NCI-H2171 (cell line): ENCODE measurements at places on chromosomes 1 and 21.

- DNase-seq = no peak
Measured at GRCh38 chr1:167544447-167545093, 9.0 kb downstream of the CREG1 start.

DNA sequence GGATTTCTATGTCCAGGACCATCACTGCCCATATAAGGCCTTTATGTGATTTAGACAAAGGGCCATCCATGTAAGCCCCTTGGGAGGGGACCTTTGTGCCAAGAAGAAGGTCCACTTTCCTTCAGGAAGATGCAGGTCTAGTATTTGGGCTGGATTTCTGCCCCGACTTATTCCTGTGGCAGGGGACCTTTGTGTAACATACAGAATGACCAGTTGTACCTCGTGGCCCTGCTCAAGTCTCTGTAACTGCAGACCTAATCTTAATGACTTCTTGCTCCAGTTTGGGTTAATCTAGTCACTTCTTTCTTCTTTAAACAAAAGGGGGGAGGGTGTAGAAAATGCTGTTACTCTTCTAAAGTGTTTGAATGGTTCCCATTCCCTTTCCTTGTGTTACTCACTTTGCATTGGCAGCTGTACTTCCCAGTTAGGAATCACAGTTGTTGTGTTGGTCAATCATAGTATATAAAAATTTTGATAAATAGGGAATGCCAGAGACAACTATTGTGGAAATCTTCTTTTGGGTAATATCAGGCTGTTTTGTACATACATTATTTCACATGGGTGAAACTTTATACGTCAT, 54.2 kb downstream of the MIGA1 start:
- no peak for DNase-seq

GRCh38 chr1:175338387-175339135, 146.0 kb upstream of the KIAA0040 start:
- no peak for DNase-seq

DNA sequence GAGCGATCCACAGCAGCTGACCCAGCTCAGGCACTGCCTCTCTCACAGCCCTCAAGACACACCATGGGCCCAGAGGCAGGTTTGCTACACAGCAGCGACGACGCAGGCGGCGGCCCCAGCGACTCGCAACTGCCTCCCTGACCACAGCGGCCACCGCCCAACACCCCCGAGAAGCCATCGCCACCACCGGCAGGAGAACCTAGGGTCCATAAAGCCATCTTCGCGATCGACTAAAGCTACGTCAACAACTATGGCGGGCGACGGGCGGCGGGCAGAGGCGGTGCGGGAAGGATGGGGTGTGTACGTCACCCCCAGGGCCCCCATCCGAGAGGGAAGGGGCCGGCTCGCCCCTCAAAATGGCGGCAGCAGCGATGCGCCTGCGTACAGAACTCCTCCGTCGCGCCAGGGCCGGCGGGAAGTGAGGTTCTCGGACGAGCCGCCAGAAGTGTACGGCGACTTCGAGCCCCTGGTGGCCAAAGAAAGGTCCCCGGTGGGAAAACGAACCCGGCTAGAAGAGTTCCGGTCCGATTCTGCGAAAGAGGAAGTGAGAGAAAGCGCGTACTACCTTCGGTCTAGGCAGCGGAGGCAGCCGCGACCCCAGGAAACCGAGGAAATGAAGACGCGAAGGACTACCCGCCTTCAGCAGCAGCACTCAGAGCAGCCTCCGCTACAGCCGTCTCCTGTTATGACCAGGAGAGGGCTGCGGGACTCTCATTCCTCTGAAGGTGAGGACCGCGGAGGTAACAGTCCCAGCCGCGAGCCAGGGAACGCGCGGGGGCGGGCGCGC, at the start of gene TOR1AIP1:
TOR1AIP1 (plus strand) TSS at position 33 of the 787 bp plus-strand sequence; CDS start at position 251, 218 bp downstream.
- DNase-seq = peak; percentile 95

DNA sequence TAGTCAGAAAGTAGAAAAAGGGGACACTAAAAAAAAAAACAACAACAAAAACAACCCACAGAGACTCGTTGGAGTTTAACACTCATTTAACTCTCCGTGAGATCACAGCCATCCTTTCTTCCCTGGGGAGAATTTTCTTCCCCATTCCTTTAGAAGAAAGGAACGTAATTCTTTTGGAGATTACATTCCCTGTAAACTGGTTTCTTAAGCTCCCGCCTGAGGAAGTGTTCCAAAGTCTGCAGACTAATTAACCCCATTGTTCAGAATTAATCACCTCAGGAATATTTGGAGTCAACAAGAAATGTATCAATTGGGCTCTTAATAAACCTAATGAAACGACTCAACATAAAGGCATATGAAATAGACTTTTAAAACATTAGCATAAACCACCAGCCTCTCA, 228.2 kb upstream of the CSF3R start:
- DNase-seq = no peak

- DNase-seq = no peak
Measured at GRCh38 chr1:157157501-157158190, 19.5 kb upstream of the ETV3 start.

DNA sequence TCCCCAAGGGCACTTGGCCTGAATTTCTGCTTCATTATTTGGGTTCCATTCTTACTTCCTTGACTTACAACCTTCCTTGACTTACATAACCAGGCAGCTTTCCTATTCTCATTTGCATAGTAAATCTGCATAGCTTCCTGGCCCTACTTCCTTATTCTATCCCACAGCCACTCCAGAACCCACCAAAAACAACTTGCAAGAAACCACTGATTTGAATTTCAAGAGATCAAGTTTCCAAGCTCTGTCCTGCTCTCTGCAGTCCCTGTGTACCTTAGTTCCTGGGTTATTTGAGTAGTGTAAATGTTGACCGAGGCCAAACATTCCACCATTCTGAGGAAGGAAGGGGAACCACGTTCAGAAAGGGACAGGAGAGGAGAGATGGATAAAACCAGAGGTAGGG, 603.3 kb downstream of the PTPRC start:
- no peak for DNase-seq

DNA sequence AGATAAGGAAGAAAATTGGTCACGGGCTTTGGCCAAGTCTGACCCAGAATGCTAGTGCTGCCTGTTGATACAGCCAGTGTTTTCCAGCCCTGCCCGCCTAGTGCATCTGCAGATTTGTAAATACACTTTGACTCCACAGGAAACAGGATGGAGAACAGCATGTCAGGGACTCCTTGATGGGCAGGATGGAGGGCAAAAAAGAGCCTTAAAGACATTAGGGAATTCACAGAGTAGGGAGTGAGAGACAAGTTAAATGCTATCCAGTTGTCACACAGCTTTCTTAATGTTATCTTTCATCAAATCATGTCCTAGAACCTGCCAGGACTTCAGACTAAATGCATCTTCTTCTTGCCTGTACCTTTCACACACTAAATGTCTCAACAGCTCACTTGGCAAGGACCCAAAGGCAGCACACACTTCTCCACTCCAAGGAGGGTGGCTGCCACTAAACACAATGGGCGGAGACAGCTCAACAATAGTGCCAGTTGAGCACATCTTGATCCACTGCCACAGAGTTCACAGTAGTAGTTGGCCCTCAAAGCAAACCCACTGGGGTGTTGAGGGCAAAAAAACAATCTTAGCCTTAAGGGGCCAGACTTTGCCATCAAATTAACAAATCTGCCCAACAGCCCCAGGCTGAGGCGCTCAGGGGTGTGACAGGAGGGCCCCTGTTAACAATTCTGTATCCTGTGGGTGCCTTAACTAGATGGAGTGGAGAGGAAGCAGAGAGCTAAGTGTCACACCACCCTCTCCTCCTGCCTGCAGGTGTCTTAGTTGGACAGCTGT, 2.7 kb downstream of the HIVEP3 start:
- DNase-seq = peak; percentile 26

DNA sequence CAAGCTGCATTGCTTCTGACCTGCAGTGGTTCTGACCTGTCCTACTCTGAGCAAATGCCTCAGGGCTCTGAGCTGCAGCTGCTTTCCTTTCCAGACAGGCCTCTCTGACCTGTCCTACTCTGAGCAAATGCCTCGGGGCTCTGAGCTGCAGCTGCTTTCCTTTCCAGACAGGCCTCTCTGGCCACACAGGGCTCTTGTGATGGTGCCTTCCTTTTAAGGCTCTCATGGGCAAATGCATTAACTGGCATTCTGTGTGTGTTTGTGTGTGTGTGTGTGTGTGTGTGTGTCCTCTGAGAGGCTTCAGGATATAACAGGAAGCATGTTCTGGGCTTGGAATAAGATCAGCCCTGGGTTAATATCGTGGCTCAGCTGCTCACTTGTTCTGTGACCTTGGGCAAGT, 131.3 kb downstream of the NTPCR start:
- DNase-seq = no peak

DNA sequence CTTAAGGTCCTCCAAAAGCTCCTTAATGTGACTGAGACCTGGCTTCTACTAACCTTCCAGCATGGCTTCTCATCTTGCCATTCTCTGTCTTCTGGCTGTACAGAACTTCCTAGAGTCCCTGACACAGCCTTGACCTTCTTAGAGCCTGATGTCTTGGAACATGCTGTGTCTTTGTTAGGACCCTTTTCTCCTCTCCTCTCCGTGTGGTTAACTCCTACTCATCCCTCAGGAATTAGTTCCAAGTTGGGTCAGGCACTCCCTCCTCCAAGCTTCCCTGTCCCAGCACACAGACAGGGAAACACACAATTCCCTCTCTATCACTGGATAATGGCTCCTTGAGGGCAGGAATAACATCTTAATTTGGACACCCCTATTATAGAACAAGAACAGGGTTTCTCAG, 275.4 kb upstream of the USP24 start:
- no peak for DNase-seq

- DNase-seq = peak; percentile 10
Measured at GRCh38 chr1:248913933-248914332, 7.9 kb downstream of the PGBD2 start.

GRCh38 chr1:199751962-199752687, 275.4 kb upstream of the NR5A2 start:
- DNase-seq = no peak

- no peak for DNase-seq
Measured at GRCh38 chr1:43054961-43055360, 96.3 kb upstream of the SLC2A1 start.

DNA sequence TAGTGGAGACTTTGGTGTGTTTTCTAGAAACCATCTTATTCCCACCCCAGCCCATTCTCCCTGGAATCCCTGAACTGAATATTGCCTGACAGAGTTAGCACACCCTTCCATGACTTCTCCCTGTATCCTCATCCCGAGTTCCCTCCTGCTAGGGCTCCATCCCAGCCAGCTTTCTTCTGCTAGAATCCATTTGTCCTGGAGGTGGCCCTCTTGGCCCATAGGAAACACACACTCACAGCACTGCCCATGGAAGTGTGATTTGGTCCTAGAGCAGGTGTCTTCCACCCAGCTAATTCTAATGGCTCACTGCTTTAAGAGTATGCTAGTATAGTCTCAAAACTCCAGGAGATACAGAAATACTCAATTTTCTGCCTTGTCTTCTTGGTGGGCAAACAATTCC, 4.1 kb downstream of the KRTAP15-1 start:
- DNase-seq = no peak

- no peak for DNase-seq
Measured at GRCh38 chr1:87106144-87106543, 191.7 kb downstream of the HS2ST1 start.

GRCh38 chr21:20882462-20883407, 115.5 kb upstream of the NCAM2 start:
- DNase-seq = peak; percentile 2

- no peak for DNase-seq
Measured at GRCh38 chr1:118878661-118879060, 109.5 kb downstream of the TBX15 start.

DNA sequence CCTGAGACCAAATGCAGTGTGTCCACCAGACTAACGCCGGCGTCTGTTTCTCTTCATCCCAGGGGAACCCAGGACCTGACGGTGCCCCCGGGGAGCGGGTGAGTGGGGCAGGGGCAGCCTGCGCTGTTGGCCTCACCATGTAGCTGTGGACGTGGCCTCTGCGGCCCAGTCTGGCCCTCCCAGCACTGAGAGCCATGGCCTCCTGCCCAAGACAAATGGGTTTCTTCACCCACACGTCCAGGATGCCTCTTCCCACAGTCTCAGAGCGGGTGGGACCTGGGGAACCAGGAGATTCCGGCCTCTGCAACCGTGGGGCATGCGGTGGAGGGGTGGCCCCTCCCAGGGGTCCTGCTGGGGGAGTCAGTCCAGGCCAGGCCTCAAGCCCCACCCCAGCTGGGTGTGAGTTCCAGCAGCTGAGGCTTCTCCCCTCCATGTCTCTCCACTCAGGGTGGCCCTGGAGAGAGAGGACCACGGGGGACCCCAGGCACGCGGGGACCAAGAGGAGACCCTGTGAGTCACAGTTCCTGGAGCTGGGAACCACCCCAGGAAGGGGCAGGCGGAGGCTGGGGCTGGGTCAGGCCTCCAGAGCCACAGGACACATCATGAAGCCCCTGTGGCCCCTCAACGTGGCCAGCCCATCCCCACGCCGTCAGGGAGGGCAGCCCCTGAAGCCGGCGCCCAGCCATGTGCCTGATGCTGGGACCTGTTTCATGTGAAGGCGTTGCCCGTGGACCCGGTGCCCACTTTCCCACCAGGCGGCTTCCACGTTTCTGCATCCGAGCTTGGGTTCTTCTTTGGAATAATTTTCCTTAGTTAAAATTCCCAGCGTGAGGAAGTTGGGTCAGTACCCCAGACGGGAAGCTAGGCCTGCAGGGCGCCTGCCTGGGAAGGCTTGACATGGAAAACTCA, 11.0 kb downstream of the COL6A1 start:
- DNase-seq = no peak

DNA sequence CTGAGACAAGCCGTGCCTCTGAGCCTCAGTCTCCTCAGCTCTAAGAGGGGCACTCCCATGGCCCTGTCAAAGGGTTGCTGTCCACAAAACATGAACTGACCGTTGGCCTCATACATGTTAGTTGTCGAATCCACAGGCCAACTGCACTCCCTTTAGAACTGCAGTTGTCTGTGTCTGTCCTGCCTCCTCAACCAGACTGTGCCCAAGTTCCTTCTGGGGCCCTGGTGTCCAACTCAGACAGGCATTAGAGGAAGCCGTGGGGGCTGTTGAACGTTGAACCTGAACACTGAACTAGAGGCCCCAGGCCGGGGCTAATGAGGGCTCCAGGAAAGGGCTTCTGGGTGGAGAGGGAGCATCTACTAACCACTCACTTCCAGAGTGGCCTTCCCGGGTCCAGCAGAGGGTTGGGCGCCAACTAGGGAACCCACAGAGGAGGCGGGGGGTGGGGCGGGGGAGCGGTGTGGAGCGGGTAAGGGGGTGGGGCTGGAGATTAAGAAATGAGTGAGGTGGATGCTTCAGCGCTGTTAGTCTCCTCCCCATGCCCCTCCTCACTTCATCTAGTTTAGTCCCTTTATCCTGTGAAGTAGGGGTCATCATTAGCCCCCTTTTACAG, at the start of gene RAB42:
RAB42 (plus strand) TSS at position 558 of the 613 bp plus-strand sequence. CDS start 247 bp downstream, outside the sequence.
- no peak for DNase-seq

GRCh38 chr1:113551728-113552127, 161.4 kb downstream of the MAGI3 start:
- no peak for DNase-seq

DNA sequence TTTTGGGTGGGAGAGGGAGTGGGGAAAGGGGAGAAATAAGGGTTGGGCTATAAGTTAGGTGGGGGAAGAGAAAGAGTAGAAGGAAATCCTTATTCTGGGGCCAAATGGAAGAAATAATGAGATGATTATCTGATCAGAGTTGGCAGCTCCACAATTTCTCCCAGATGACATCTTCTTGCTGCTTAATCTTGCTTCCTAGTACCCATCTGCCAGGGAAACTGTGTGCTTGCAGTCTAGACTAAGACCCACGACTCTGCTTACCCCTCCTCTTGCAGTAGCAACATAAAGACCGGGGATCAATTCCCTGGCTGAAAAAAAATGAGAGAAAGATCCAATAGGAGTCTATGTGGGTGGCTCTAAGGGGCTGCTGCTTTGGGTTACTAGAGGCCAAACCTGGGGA, 95.6 kb downstream of the PAPPA2 start:
- no peak for DNase-seq

GRCh38 chr1:200367841-200368534, 41.8 kb downstream of the ZNF281 start:
- DNase-seq = no peak
